ENCODE measurements at places on chromosomes 1 and 21.

DNA sequence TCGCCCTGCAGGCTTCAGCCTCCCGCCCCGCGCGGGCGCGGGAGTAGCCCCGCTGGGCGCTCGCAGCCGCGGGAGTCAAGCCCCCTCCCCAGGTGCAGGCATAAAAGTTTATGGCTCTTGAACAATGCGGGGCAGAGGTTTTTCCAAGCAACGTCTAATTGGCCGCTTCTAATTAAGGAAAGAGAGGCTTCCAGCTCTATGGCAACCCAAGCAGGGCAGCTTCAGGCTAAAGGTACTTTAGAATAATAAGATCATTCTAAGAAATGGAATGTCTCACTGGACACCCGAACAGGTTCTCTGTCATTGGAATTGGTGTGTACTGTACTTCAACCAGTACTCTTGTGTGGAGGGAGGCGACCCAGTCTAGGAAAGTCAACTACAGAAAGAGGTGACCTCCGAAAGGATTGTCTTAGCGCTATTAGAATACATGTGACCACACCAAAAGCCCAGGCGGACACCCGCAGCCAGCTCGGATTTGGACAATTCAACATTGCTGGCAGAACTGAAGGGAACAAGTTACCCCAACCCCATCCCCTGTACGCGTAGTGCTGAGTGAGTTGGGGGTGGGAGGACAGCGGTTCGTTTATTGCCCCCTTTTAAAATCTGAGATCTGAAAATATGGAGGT lies 12.5 kb downstream of the NR5A2 start:
- DNase-seq: no peak

- DNase-seq: no peak
Observed at GRCh38 chr1:118298397-118298796, 113.4 kb upstream of the SPAG17 start.

DNA sequence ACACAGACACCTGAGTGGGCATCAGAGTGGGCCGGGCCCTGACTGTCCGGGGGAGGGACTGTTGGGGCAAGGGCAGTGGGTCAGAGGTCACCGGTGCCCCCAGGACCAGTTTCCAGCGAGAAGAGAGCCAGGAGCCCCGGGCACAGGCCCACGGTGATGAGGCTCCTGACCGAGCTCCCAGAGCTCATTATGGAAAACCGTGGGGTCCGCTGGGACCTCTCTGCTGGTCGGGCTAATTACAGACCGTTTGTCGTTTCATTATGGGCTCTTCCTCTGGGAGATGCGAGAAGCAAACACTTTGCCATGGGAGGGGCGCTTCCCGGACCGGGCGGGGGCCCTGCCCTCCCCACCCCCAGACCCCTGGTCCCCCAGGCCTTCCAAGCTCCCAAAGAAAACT lies 12.0 kb upstream of the TTLL10 start:
- DNase-seq: no peak

GRCh38 chr1:200302921-200303290 lies 106.9 kb downstream of the ZNF281 start:
- DNase-seq: no peak

GRCh38 chr1:181013144-181013543 lies 9.5 kb downstream of the STX6 start:
- no peak for DNase-seq

DNA sequence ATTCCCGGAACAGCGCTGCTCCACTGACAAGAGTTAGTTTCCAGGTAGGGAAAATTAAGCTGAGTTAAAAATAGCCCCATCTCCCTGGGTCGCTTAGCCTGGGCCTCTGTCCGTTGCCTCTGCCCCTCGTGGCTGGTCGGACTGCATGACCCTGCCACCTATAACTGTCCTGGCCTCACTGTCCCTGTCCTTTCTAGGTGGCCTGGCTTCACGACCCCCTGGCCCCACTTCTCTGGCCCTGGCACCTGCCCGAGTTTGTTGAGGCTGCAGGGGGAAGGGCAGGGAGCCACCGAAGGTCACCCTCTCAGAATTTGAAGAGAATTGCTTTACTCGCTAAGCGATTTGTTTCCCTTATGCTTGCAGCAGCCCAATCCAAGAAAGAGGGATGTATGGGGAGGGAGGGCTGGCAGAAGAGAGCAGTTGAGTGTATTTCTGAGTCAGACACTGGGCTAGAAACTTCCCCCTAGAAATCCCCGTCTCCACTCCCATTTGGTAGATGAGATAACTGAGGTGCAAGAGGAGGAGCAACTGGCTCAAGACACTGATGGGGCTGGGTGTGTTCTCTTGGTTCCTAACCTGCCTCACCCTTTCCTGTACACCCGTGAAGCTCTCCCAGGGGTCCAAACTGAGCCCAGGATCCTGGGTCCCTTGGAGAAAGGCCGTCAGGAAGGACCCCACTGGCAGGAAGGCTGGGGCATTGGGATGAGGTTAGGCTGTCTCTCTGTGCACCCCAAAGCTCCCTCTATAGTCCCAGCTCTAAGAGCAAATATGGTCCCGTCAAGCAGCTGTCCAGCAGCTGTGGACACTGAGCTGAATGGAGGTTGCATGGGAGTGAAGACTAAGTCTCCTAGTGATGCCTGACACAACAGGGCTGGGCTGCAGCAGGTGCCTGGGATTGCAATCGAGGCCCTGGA lies 2.9 kb upstream of the EDN2 start:
- DNase-seq: no peak

DNA sequence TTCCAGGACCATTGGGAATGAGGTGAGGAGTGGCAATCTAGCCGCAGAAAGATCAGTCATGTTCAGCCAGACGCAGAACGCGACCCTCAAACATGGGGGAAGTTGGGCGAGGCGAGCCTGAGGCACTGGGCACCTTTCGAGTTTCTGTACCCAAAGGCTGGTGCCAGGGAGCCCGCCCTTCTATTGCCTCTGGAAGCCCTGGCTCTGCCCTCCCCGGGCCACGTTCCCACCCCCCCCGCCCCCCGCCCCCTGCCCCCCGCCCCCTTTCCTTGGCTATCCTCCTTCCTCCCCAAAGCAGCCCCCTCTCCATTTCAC lies 2.2 kb upstream of the ZBTB7B start:
- no peak for DNase-seq

DNA sequence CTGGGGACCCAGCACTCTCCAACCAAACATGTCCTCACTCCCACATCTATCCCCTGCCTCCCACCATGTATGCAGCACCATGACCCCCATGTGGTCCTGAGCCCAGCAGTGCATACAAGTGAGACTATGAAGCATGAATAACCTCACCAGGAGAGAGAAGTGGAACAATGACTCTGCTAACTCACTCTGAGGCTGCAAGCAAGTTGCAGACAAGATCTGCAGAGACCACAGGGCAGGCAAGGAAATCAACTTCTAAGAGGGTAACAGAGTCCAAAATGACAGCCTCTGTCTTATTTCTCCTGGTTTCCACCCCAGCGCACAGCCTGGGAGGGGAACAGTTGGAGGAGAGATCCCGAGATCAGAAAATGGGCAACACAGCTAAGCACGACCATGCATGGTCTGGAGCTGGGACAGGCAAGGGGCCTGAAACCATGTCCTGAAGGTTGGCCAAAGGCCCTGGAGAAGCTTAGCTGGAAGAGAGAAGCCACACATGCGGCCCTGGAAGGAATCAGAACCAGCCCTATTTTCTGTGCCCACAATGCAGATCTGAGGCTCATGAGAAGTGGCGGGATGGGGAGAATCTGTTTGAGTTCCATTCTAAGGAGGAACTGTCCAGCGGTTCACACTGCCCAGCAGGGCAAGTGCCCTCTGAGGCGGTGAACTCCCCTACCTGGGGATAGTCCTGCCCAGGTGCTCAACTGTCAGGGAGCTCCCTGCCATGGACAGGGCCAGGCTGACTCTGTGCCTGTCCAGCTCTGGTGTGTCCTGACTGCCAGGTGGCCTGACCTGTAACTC lies 12.5 kb upstream of the REN start:
- DNase-seq: no peak

DNA sequence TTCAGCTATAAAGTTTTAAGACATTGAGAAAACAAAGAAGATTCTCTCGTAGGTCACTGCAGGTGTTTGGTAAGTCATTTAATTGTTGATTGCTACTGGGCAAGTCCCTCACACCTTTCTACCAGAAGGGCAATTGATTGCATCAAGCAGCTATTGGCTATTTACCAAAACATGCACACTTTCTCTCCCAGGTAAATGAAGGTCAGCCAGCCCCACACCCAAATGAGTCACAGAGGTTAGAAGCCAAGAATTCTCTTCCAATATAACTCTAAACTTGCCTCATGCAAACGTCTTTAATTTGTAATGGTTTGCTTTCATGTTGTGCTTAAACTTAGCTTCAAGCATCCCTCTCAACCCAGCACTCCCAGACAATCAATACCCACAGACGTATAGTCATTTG lies 475.3 kb upstream of the ADGRL2 start:
- DNase-seq: no peak

DNA sequence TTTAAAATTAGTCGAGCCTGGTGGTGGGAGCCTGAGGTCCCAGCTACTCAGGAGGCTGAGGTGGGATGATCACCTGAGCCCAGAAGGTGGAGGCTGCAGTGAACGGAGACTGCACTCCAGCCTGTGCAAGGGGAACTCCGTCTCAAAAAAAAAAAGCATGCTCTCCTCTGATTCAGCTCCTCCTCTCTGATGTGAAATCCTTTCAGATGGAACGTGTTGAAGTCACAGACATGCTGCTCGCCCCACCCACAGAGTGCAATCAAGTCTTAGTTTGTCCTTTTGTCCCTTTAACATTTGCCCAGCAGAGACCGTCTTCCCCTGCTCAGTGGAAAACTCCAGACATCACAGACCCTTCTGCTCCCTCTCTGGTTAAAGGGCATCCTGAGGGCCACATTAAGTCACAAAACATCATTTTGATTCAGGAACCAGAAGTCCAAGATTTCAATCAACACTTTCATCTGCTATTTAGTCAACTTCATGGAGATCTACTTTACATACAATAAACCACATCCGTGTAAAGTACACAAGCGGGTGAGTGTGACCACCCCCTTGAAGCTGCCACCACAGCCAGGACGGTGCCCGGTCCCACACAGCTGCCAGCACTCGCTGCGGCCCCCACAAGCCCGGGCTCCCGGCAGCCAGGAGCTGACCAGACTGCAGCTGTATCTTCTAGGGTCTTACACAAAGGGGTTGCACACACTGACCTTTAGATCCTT lies 18.9 kb upstream of the RNF223 start:
- DNase-seq: no peak

- no peak for DNase-seq
Observed at GRCh38 chr21:41961282-41961701, 7.5 kb upstream of the C2CD2 start.

- DNase-seq: no peak
Observed at GRCh38 chr21:43315244-43316137, 111.4 kb downstream of the SIK1 start.

GRCh38 chr1:150560576-150561253 lies 11.5 kb downstream of the ADAMTSL4 start:
- peak; percentile 86 for DNase-seq

- no peak for DNase-seq
Observed at GRCh38 chr1:74822851-74823401, 90.0 kb downstream of the TYW3 start.

GRCh38 chr1:168607872-168608428 lies 31.5 kb downstream of the XCL1 start:
- DNase-seq: no peak

DNA sequence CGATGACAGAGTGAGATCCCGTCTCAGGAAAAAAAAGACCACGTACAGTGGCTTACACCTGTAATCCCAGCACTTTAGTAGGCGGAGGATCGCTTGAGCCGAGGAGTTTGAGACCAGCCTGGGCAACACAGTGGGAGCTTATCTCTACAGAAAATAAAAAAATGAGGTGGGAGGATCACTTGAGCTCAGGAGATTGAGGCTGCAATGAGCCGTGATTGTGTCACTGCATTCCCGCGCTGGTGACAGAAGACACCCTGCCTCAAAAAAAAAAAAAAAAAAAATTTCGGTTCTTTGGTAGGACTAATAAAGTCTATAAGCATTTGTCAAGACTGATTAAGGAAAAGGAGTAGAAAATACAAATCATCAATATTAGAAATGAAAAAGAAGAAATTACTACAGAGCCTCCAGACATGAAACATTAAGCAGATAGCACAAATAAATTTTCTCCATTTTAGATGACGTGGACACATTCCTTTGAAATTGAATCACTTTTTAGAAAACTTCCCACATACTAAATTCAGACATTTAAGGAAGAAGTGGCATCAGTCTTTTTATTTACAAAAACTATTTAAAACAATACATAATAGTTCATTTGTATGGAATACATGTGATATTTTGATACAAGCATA lies 30.4 kb downstream of the MORC3 start:
- DNase-seq: no peak

GRCh38 chr1:84613887-84614286 lies 39.6 kb upstream of the CTBS start:
- DNase-seq: no peak

GRCh38 chr1:10324627-10325026 lies 74.2 kb upstream of the PGD start:
- DNase-seq: peak; percentile 22

GRCh38 chr1:38475624-38476005 lies 384.0 kb downstream of the RRAGC start:
- DNase-seq: no peak

- no peak for DNase-seq
Observed at GRCh38 chr1:59549903-59550302, 253.0 kb downstream of the FGGY start.

- DNase-seq: no peak
Observed at GRCh38 chr1:151988405-151988923, 5.2 kb downstream of the S100A10 start.

DNA sequence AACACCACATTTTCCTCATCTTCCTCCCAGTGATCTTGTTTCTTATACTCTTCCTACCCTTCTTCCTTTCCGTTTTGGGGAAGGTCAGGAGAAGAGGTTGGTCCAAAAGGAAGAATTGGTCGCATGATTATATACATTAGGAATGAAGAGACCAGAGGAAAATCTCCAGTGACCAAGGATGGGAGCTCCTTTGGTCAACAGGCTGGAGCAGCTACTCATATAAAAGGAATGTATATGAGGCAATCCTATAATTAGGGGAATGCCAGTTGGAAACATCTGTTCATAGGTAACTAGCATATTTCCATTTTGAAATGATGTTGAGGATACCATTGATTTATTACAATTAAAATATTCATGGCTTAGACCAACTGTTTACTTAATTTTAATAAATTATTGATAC lies 114.5 kb downstream of the LRRC40 start:
- DNase-seq: no peak

DNA sequence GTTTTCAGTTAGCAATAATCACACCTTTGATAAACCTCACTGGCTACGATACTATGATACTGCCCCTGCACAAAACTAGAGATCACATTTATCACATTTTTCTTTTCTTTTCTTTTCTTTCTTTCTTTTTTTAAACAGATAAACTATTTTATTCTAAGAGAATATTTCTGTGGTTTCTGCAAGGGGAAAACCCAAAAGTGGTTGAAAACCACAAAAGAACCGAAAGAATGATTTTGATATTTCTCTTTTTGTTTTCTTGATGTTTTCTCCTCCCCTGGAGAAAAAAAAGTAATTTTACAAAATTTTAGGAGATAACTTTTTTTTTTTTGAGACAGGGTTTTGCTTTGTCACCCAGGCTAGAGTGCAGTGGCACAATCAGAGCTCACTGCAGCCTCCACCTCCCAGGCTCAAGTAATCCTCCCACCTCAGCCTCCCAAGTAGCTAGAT lies 18.4 kb upstream of the FRRS1 start:
- peak; percentile 9 for DNase-seq

Measured in CD4-positive, alpha-beta T cell treated with Interleukin-15 for 4 hours (primary cell).